ENCODE measurements at places on chromosomes 6 and 20.

DNA sequence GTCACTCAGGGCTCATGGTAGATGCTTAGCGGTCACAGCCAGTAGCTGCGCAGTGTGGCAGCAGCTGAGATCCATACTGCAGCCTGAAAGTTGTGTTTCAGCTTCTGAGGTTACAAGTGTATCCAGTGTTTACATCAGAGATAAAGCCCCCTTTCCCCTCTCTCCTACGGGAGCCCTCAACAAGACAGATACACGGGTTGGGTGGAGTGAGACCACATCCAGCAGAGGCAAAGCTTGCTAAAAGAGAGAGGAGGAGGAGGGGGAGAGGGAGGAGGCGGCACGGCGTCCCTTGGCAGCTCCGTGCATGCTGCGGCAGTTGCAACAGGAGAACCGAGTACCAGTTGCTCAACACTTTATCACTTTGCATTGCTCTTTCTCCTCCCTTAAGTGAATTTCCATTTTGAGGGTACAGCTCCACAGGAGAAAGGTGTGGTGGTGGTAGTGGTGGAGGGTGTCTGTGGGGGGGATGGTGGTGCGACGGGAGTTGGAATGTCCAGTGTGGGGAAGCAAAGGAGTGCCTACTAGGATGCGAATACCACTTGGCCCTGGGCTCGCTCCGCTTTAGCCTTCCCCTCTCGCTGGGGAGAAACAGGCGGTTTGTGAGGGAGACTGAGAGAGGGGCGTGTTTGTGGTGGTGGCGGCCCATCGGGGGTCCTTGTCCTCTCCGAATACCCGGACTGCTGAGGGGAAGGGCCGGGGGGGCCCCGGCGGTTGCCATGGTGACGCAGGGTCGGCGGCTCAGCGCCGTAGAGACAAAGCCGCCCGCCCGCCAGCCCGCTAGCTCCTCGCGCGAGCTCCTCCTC, 405 bp upstream of the RNF182 start:
- DNase-seq = no peak

- DNase-seq = peak; percentile 47
These were observed 93.3 kb upstream of the RNF24 start for GRCh38 chr20:4108495-4109306.

DNA sequence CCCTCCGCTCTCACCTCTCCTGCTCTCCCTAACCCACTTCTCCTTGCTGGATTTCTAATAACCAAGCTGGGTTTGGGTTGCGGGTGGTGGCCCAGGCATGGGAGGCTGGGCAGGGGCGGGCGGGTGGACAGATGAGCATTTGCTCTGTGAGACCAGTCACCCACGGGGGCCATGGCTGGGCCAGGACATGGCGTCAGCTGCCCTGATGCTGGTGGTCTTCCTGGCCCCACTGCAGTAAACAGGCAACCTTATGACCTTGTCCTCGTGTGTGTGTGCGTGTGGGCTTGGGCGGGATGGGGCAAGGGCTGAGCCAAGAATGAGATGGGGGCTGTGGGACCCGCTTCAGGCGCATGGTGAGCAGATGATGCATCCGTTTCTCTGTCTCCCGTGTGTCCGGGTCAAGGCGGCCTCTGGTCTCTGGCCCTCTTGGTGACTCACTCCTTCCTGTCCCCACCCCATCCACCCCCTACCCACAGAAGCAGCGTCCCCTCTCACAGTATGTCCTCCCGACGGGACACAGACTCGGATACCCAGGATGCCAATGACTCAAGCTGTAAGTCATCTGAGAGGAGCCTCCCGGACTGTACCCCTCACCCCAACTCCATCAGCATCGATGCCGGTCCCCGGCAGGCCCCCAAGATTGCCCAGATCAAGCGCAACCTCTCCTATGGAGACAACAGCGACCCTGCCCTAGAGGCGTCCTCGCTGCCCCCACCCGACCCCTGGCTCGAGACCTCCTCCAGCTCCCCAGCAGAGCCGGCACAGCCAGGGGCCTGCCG, 41.4 kb upstream of the MYL9 start:
- DNase-seq = no peak

GRCh38 chr6:115396112-115396906, 664.4 kb downstream of the FRK start:
- no peak for DNase-seq

GRCh38 chr20:20333866-20334265, 34.0 kb upstream of the INSM1 start:
- no peak for DNase-seq

DNA sequence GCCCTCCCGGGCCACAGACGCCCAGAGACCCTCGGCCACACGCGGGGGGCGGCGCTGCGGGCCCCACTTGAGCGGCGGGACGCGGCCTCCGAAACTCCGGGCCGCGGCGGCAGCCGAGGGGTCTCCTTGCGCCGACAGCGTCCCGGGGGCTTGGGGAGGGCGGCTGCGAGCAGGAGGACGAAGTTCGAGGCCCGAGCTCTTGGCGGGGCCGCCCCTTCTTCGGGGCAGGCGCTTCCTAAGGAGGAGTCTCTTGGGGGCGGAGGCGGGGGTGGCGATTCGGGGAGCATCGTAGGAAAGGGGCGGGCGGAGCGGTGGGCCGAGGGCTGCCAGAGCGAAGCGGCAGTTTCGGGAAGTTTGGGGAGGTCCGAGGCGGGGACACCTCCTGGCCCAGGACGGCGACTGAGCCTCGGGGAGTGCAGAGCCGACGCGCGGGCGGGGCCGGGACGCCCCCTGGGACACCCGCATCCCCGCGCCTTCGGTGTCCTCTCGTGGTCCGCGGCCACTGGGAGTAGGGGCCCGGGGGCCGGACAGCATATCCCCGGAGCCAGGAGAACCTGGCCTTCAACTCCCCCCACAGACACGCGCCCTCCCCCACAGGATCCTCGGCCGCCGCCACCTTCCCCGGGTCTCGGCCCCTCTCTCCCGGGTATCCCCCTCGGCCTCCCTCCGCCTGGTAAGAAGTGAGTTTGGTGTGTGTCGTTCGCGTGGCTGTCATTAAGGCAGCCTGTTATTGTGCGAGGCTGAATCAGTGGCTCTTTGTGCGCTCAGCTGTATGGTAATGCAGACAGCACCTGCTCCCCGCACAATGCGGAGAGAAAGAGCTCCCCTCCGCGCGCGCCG, 613 bp upstream of the DLL1 start:
- no peak for DNase-seq

- no peak for DNase-seq
These were observed 181.0 kb downstream of the JARID2 start for GRCh38 chr6:15426901-15427300.

- DNase-seq = no peak
These were observed 20.2 kb downstream of the RAMACL start for GRCh38 chr6:166566026-166567011.

DNA sequence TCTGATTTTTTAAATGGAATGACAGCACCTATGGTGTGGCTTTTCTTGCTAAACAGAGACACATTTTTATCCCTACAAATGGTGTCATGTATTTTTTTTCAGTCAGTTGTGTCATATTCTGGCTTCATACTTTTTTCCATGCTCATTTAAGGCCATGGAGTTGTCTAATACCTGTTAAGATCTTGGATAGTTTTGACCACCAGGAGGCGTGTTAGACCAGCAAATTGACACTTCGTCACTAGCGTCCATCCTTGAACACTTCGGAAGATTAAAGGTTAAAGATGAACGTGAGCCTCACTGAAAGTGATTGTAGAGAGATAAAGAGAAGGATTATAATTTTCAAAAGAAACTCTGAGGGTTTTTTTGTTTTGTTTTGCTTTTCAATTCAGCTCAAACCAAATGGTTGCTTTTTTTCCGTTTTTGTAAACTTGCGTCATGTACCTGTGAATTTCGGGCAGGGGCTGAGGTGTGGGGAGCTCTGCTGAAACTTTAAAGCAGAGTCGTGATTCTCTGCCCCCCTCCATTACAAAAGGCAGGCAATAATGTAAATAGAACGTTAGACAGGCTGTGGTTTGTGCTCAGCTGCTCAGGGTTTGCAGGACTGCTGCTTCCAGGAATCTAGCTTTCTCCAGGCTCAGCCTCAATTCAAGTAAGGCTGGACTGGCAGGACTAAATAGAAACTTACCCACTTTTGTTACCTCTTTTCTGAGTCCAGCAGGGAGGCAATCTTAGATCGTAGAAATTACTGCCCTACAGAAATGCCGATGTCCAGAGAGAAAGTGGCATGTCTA, 245.1 kb downstream of the FOXA2 start:
- DNase-seq = no peak

GRCh38 chr20:18430172-18430826, 36.5 kb downstream of the DZANK1 start:
- no peak for DNase-seq

DNA sequence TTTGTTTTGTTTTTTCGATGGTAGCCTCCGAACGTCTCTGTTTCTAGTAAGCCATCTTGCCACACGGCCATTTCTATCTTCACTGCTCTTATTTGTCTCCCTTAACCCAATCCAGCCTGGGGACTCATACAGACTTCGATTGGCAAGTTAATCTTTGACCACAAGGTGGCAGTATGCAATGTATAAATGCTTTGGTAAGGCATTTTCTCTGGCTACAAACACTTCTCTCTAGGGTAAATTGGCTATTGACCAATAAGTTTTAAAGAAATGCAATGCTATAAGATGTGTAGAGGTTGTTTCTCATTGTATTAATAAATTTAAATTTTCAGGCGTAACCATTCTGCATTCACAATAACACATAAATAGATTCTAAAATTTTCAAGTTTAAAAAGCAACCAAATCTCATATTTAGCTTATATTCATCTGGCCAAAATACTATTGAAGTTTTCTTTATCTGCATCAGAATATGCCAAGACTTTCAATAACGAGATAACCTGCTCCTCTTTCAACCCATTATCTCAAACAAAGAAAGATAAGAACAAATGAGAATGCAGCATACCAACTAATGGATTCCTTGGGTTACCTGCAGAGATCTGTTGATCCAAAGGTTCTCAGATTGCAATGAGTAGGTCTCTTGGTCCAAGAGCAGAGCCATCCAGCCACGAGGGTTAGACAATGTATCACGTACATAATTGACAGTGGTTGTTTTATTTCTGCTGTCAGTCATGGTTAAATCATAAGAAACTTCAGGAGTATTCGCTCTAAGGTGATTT, 231.9 kb downstream of the PKHD1 start:
- DNase-seq = no peak

DNA sequence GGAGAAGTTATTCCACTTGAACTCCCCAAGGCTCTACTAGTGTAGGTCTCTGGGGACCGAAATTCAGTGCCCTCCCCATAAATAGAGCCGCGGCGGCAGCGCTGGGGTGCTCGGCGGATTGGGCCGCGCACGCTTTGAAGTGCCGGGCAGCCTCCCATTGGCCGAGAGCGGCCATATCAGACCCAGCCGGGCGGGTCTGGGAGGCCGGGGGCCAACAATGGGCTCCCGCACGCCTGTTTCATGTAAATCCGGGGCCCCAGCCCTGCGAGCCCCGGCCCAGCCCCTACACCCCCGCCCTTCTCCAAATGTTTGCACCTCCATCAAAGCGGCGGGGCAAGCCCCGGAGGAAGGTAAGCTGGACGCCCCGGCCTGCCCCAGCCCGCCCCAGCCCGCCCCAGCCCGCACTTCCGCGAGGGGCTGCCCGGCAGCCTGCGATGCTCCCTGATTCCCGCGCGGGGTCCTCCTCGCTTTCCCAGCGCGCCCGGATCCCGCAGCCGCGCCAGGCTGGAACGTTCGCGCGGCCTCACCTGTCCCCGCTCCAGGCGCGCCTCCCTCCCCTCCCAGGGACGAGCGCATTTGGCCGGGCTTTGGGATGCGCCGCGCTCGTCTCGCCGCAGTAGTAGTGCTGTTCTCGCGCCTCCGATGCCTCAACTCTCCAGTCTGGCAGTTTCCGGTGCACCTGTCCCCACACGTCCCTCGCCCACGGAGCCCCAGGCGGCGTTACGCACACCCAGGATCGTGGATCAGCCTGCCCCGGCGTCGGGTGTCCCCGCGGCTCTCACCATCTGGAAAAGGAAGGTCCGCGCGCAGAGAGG, at the start of gene TBXT:
Gene TBXT, minus strand, starts transcription at position 51 of the 815 bp plus-strand sequence. CDS start 260 bp downstream, outside the sequence.
- DNase-seq = no peak

DNA sequence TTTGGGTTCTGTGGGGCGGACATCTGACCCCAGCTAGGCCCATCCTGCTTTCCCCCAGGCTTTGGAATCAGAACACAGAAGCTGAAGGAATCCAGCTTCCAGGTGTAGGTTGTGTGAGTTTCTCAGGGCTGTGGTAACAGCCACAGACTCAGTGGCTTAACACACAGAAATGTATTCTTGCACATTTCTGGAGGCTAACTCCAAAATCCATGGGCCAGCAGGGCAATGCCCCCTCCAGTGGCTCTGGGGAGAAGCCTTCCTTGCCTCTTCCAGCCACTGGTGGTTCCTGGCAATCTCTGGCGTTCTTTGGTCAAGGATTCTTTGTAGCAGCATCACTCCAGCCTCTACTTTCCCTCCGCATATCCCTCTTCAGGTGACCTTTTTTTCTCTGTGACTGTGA, 1.3 kb upstream of the EMILIN3 start:
- DNase-seq = no peak

DNA sequence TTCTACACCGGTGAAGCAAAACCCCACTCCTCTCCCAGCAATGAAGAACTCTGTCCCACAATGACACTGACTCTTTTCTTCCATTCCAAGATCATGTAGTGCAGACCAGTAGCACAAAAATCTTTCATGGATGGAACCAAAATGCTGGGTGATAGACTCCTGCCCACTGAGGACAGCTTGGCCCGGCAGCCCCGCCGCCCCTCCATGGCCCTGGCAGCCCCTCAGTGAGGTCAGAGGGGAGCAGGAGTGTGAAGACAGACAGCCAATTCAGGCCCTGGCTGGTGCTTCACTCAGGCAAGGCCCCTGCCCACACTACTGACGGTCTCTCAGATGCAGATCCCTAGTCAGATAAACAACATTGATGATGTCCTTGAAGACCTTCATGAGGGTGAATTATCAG, 131.9 kb upstream of the SYNDIG1 start:
- no peak for DNase-seq

DNA sequence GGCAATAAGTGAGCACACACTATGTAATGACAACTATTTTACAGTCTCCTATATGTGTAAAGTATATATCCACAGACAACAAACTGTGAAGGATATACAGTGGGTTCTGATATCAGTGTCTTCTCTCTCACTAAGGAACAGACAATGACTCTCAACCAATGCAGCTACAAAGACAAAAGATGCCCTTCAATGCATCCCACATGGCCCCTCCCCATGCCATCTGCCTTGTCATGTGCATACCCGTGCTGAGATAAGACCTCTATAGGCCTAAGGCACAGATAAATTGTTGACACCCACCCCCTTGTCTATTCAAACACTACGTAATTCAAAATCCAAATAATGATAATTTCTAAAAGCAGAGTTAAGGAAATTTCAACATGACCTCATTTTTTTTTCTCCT, 1123.5 kb upstream of the MAP3K7 start:
- DNase-seq = no peak

- no peak for DNase-seq
These were observed 368.5 kb downstream of the TBC1D32 start for GRCh38 chr6:120965814-120966213.

- DNase-seq = no peak
These were observed 9.6 kb downstream of the TSPYL4 start for GRCh38 chr6:116244284-116244683.

GRCh38 chr20:56779452-56780143, 150.5 kb downstream of the TFAP2C start:
- DNase-seq = no peak

DNA sequence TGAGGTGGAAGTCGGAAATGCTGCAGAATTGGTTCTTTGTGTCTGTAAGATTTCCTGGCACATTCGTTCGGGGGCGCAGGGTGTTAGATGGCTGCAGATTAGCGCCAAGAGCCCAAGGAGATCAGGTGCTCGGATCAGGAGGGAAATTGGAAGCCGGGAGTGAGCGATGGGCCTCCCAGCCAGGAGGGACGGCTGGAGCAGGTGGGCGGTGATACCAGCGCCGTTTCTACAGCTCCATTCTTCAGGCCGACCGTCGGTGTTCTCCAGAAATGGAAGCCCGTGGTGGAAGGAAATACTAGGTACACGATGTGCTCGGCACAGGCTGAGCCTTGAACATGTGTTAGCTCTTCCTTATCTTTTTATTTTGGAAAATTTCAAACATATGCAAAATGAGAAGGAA, 6.5 kb downstream of the SIRPA start:
- DNase-seq = no peak

Data from activated T-cell treated with anti-CD3 and anti-CD28 coated beads for 24 hours (primary cell).